ENCODE measurements at places on chromosomes 11 and 22. TPM values are rescaled to one million over a fixed set of nuclear protein-coding genes. Genes with fewer than 3 reads are reported as not detected.

Gene TIRAP
- total RNA-seq, result 5.8 TPM

Gene OR56A3
- not detected for total RNA-seq

Gene NFAM1
- 0.88 TPM for total RNA-seq

Gene SCN3B
- total RNA-seq, result 0.24 TPM

Gene POU2F3
- 3.2 TPM for total RNA-seq

Measured in esophagus mucosa (tissue), 1 donor.